ENCODE measurements at places on chromosomes 2 and 18. TPM values are rescaled to one million over a fixed set of nuclear protein-coding genes. Genes with fewer than 3 reads are reported as not detected.

GRHL1 gene
- total RNA-seq, result 0.41 TPM

NPPC gene
- total RNA-seq, result 0.39 TPM

DNA sequence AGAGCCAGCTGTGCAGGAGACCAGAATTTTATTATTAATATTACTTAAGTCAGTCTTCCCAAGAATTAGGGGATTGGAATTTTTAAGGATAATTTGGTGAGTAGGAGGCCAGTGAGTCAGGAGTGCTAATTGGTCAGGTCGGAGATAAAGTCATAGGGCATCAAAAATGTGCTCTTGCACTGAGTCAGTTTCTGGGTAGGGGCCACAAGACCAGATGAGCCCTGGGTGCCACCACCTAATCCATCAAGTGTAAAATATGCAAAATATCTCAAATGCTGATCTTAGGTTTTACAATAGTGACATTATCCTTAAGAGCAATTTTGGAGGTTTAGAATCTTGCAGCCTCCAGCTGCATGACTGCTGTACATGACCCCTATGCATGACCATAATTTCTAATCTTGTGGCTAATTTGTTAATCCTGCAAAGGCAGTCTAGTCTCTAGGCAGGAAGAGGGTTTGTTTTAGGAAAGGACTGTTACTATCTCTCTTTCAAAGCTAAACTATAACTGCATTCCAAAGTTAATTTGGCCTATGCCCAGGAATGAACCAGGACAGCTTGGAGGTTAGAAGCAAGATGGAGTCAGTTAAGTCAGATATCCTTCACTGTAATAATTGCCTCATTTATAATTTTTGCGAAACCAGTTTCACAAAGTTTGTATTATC, 215.9 kb downstream of the RNF152 start:
- DNase-seq, result no peak

ZC3H6 gene
- total RNA-seq, result 8.8 TPM

DNA sequence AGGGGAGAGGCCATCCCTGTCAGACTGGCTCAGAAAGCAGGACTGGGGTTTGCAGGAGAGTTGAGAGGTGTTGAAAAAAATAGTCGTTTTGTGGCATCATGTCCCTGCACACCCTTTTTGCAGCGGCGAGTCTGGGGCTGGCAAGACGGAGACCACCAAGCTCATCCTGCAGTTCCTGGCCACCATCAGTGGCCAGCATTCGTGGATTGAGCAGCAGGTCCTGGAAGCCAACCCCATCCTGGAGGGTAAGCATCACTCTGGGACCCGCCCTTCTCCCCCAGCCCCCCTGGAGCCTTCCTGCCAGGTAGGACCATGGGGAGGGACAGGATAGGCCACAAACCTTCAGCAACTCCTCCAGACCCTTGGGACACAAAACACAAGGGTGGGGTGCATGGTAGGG, 34.2 kb downstream of the MYO7B start:
- no peak for DNase-seq

- DNase-seq, result no peak
These were observed 334.5 kb upstream of the CYRIA start for GRCh38 chr2:17000184-17000482.

GRCh38 chr2:17030047-17030446, 364.4 kb upstream of the CYRIA start:
- DNase-seq, result no peak

- no peak for DNase-seq
These were observed 81.3 kb downstream of the CERKL start for GRCh38 chr2:181575650-181576025.

- DNase-seq, result no peak
These were observed 33.6 kb downstream of the GCG start for GRCh38 chr2:162118166-162119031.

DNA sequence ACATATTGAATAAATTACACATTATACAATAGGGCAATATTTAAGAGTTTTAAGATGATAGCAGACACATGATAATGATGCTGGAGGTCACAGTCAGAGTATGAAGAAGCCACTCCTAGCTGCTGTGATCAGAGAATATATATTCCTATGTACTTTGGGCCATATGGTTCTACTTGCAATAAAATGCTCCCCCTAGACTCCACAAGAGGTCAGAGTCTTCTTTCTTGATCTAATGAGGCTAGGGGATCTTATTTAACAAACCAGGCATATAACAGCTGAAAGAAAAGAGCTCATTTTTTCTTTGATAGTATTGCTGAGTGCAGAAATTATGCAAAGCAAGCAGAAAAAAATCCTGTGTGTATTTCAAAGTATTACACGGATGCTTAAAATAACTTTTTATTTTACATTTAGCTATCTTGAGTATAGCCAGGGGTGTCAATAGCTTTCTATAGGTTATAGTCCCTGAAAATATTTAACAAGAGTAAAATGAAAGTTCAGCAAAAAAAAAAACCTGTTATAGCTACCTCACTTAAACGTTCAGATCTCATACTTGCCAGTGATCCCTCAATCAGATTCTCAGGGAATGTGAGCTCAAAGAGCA, 748.7 kb upstream of the CHAC2 start:
- no peak for DNase-seq

- DNase-seq, result no peak
These were observed 71.1 kb downstream of the MGAT5 start for GRCh38 chr2:134324947-134325346.

GRCh38 chr2:212254339-212254738, 284.3 kb downstream of the ERBB4 start:
- no peak for DNase-seq

WNT10A gene
- 1.1 TPM for total RNA-seq

DNA sequence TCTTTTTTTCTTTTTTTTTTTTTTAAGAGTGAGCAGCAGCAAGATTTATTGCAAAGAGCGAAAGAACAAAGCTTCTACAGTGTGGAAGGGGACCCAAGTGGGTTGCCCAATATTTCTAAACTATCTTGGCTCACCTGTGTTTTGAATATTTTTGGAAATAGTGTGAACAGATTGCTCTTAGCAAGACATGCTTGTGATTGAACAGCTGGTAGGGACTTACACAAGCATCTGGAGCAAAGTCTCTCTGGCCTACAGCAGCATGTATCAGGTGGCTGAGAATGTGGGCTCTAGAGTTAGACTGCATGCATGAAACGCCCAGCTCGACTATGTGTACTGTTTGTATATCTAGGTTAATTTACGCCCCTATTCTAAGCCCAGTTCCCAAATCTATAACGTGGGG, 40.3 kb upstream of the FBXO11 start:
- no peak for DNase-seq

IL36A gene
- not detected for total RNA-seq

GRCh38 chr18:58284699-58285448, 240.8 kb downstream of the NEDD4L start:
- peak; percentile 47 for DNase-seq

DNA sequence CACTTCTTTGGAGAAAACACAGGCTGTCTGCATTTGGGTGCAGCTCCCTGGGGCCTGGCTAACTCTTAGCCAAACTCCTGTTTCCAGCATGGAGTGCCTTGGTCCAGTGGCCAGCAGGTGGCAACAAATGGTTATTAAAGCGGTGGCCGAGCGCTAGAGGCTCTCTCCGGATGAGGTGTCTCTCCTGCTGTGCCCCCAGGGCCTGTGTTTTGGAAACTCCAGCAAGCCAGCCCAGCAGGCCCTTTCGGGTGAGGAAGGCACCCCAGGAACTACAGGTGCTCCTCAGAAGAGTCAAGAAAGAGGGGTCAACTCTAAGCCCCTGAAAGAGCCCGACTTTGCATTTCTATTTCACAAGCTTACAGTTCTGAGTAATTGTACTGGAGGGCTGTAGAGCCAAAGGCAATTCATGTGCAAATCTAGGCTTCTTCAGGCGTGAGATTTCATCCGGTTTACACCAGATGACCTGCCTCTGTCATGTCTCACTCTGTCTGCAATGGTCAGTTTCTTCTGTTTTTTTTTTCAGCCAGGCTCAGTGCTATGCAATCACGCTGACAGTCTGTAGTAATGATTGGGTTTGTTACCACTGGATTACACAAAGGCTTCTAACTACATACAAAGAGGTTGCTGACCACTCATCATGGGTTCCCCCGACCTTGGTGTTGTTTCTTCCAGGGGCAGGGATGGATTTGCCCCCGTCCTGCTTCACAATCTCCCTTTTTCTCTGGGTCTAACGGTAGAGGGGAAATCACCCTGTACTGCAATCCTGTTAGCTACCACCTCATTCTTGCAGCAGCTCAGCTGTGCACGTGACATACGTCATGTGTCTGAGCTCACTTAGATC, 7.6 kb upstream of the CHRNA1 start:
- DNase-seq, result no peak

GRCh38 chr2:146814971-146815370, 1029.9 kb upstream of the ACVR2A start:
- DNase-seq, result no peak
